ENCODE measurements at places on chromosomes 1 and 21.

- no peak for DNase-seq
These were observed 86.7 kb upstream of the CLDN14 start for GRCh38 chr21:36566644-36567043.

- no peak for DNase-seq
These were observed 88.3 kb upstream of the SELENON start for GRCh38 chr1:25711555-25712298.

DNA sequence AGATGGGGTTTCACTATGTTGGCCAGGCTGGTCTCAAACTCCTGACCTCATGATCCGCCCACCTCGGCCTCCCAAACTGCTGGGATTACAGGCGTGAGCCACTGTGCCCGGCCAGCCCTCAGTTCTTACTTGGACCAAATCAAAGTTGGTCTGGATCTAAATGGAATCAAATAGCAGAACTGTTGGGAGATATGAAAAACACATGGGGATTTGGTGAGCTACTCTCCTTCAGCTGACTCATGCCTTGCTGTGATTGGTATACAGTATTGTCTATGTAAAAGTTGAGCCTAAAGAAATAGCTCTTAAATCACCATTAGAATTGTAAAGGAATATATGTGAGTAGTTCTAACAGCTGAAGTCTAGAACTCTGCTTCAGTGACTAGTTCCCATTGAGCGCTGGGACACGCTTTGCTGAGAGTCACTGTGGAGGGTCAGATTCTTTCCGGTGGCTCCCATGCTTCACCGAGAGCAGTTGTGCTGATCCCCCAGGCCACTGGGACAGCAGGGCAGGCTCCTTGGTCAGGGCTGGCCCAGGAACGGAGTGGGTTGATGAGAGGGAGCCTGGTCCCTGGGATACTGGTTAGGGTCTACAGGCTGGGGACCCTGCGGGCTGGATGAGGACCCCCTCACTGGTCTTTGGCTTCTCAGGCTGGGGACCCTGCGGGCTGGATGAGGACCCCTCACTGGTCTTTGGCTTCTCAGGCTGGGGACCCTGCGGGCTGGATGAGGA is 14.0 kb downstream of the PKNOX1 start:
- no peak for DNase-seq

DNA sequence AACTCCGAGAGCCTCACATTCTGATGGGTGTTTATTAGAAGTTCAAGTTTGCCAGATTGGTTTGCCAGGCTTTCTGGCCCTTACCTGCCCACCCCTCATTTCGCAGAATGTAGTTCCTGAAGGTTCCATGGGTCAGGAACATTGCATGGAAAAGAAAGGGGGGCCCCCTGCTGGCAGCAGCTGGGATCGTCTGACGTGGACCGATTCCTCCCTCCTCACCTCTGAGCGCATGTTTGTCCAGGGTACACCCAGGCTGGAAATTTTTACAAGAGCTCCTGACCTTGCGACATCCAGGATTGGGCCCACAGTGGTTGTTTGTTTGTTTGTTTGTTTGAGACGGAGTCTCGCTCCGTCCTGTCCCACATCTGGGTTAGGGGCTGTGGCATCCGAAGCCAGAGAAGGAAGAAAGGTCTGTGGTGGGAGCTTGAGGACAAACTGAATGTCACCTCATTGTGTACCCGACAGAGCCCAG is 126.0 kb upstream of the TMEM51 start:
- DNase-seq, result peak; percentile 72

Measured in mesendoderm (in vitro differentiated cells).